ENCODE measurements at places on chromosomes 1 and 21.
A peak's percentile ranks its signal among the peaks of the same experiment; 100 is the strongest.

DNA sequence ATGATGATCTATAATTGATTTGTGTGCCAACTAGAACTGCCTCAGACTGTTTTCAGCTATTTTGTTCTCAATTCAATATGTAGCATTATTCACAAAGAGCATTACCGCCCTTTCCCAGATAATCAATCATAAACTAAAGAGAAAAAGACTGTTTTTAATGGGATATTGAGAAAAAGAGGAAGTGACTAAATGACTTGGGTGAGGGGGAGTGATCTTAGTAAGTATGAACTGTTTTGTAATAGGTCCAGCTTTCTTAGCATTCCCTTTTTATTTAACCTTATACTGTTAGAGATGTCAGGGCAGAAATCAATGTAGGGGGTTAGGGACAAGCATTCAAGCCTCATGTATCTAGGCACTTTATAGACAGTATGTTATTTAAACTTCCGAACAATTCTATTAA is 157.8 kb upstream of the DPYD start:
- no peak for DNase-seq

- no peak for DNase-seq
Measured at GRCh38 chr1:32357614-32358013, 4.7 kb downstream of the FAM229A start.

- DNase-seq = no peak
Measured at GRCh38 chr1:223827193-223827663, 18.5 kb downstream of the TP53BP2 start.

DNA sequence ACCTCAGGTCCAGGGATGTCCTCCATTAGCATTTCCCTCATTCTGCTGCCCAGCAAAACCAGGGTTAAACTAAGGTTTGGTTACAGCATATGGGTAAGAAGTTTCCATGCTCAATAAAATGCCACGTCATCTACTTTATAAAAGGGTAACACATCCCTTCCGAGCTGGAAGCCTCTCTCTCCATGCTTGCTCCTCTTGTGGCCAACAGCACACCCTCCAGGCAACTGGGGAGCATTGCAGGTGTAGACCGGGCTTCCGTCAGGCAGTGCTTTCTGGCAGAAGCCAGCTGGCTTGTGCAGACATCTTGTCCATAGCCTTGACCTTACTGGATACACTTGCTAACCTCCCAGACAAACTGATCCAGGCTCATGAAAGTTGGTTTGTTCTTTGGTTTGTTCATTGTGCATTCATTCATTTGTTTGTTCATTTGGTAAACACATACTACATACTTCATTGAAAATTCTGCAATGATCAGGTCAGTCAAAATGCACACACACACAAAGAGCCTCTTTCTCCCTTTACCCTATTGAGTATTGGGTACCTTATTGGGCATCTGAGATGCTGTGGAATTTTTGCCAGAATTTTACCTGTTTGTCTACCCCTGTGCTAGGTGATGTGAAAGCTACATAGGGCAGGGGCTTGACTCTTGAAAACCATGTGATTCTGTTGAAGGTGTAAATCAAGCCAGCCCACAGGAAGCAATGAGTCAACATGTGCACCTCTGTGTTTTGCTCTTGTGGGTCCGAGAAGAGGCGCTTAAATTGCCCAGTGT is 422.8 kb downstream of the CAMTA1 start:
- DNase-seq = no peak

DNA sequence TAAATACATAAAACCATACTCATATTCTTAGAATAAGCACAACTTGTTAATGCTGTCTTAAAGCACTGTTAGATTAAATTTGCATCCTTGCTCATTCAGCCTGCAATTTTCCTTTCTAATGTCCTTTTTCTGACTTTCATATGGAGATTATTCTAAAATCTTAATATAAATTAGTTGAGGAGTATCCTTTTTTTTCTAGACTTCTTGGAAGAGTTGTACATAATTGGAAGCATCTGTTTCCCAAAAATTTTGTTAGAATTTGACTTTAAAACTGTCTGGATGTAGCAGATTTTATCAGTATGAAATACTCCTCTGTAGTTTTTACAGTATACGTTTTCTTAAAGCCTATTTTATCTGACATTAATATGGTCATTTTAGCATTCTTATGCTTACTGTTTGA is 9.7 kb downstream of the KIFAP3 start:
- no peak for DNase-seq

GRCh38 chr21:44865561-44866280 is 7.8 kb downstream of the PTTG1IP start:
- DNase-seq = no peak

- no peak for DNase-seq
Measured at GRCh38 chr1:56389813-56390212, 189.6 kb downstream of the PLPP3 start.

DNA sequence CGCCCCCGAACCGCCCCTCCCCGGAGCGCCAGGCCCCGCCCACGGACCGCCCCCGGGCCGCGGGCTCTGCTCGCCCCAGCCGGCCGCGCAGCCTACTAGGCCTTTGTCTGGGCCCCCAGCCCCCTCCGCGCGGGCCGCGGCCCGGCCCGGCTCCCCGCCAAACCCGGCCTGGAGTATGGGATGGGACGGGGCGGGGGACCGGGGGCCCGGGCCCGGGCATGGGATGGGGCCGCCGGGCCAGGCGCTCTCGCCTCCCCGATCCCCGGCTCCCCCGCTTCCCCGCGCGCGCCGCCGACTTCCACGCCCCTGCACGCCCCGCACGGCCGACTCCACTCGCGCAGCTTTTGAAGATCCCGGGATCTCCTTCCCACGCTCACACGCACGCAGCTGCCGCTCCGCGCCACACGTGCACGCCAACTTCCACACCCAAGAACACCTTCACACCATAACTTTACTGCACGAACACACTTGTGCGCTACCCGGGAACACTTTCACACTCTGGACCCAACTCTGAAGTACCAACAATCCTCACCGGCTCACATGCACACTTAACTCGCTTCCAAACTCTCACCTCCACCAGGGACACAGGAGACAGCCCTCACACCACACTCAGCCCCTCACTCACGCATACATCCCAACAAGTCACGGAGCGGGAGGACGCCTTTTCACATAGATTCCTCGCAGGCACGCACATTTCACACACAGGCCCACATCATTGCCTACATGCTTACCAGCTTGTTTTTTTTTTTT is 437 bp upstream of the HSPG2 start:
- DNase-seq = peak; percentile 90

DNA sequence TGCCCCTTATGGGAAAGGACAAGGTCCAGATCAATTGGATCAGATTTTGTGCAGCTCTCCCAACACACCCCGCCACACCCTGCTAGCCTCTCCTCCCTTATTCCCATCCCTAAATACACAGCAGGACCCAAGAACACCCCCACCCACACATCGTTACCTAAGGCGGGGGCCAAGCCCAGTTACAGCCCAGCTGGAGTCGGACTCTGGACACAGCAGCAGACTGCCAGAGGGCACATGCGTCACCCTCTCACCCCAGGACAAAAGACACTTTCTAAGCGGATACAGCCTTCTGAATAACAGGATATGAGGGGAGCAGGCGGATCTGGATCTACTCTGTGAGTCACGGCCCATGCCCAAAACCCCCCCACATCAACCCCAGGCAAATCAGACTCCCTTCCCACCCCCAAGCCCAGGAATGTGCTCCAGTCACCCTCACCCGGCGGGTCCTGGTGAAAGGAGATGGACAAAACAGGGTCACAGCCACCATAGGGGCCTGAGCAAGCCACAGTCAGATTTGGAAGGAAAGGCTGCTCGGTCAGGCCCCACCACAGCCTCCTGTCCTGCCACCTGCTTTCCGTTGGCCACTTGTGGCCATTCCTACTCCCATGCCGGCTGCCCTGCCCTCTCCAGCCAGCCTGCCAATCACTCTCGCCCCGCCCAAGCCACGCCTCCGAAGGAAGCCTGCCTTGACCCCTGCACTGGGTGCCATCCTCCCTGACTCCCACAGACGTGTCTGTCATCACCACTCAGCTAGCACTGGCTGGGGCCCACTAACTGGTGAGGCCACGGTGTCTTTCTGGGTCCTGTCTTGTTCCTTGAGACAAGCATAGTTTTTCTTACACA is 4.0 kb downstream of the S100A16 start:
- DNase-seq = no peak

DNA sequence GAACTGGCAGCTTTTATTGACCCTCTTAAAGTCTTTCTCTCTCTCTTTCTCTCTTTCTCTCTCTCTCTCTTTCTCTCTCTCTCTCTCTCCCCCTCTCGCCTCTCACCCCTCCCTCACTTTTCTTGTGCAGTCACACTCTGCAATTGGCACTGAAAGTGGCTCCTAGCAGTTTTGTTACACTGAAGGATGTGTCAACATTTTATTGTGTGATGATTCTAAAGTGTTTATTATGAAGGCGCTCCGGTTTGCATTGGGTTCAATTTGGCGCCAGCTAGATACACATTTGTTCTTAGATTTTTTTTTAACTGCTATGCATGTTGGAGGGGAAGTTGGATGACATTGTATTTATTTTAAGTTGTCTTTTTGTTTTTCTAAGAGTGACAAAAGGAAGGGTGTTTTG is 64.0 kb upstream of the CHRM3 start:
- no peak for DNase-seq

DNA sequence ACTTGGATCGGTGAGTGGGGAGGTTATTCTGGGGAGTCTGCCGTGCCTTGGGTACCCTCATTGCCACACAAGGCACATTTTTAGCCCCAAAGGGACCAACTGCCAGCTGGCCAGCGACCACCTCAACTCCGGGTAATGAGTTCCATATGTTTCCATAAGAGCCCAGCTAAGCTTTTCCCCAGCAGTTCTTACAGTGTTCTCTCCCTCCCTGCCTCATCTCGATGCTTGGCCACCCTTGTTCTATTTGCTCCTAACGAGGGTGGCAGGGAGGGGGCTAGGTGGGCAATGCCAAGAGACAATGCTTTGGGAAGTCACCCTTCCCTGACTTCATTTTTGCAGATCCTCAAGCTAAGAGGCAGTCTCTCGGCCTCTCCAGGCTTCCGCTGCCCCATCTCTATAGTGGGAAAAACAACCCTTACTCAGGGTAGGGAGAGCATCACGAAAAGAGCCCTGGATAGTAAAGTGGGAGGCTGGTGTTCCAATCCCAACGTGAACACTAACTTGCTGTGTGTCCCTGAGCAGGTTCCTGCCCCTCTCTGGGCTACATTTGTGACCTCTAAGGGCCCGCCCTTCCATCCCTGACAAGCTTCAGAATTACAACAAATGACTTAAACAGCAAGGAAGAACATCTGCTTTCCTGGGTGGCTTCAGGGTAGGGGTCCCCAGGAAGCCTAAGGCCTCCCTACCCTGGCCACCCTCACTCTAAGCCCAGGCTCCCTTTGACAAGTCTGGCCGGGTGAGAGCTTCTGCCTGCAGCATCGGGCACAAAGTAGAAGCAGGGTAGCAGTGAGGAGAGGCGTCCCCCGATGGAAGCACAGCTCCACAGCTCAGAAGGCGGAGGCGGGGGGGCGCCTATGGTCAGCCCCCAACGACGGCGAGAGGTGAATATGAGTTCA is 5.8 kb downstream of the ID3 start:
- DNase-seq = peak; percentile 70

- DNase-seq = no peak
Measured at GRCh38 chr1:10530756-10531495, 56.2 kb downstream of the PEX14 start.

DNA sequence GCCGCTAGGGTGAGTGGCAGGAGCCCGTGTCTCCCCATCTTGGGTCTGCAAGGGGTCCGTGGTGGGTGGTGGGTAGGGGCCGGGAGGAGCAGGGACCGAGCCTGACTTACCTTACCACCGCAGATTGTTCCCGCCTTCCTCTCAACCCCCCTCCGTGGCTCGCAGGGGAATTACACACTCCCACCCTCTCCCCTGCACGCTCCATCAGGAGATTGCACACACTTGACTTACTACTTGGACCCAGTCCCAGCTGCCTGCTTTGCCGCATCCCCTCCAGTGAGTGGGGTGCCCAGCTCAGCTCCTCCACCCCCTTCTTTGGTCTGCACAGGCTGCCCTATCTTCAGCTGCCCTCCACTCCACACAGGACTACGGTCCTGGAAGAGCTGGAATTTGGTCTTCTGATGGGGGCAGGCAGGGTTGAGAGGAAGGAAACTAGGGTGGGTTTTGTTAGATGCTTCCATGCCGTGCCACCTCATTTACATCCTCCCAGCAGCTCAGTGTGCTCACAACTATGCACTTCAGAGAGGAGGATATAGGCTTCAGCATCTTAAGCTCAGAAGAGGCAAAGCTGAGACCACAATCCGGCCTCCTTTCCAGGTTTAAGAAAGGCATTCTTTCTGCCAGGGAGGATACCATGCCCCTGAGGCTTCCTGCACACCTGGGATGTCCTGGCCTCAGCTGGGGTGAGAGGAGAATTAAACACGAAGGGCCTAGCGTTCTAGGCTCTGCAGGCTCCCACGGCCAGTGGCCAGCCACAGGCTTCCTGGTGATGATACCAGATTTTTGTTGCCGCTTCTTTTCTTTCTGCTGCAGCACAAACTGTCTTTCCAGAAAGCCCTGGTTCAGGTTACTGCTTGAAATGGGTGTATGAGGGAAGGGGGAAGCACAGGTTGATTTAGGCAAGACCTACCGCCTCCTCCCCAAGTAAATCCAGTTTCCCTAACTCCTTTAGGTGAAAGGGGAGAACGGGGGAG is 2.3 kb downstream of the KCNC4 start:
- DNase-seq = no peak

DNA sequence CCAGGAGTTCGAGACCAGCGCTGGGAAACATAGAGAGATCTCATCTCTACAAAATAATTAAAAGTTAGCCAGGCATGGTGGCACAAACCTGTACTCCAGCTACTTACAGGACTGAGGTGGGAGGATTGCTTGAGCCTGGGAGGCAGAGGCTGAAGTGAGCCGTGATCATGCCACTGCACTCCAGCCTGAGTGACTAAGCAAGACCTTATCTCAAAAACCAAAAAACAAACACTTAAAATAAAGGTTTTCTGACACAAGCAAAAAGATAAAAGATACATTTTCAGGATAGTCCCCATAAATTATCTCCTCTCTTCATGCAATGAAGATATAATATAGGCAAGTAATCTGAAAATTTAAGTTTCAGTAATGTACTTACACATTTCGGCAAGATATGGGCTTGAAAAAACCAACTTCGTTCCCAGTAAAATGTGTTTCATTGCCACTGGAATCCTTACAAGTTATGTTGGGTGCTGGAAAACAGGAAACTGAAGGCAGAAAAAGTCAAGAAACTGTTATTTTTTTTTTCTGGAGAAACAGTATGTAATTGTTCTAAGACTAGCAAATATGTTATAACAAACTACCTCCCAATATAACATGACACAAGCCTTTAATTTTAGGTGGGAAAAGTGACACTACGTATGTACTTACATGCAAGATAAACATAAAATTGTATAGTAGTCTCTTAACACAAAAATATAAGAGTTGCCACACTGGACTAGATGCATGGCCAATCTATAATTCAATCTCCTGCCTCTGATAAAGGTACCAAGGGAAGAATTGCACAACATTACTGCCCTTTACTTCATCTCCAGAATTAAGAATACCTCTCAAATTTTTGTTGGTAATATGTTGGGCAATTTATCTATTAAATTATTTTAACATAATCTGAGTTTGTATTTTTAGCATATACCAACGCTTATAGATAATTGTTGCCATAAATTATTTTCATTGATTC is 15.7 kb downstream of the TM2D1 start:
- DNase-seq = no peak

GRCh38 chr1:54994355-54994990 is 4.3 kb upstream of the BSND start:
- DNase-seq = no peak

GRCh38 chr1:63873751-63874150 is 99.9 kb downstream of the ROR1 start:
- DNase-seq = no peak

- DNase-seq = peak; percentile 82
Measured at GRCh38 chr1:212488436-212489283, 55.9 kb downstream of the NENF start.
